ENCODE measurements at places on chromosomes 3 and 15. TPM values are rescaled to one million over a fixed set of nuclear protein-coding genes. Genes with fewer than 3 reads are reported as not detected.

Gene MYZAP
- 6.3 TPM for polyA plus RNA-seq

Gene CCDC54
- polyA plus RNA-seq, result 2.0 TPM

DNA sequence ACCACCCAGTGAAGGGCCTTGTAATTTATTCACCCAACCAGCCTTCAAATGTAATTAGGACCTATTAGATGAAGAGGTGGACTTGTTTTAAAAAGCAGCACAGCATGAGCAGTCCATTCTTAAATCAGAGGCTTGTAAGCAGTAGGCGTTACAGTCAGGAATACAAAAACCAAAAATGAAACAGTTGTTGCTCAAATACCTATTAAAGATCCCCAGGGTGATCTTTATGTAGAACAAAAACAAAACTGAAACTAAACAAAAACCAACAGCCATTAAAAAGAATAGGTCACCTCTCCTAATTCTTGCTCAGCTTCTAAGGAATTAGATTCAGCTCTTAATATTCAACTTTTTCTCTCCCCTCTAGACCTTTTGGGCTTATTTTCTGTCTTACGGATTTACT is 104.9 kb upstream of the ST8SIA2 start:
- DNase-seq, result no peak

DNA sequence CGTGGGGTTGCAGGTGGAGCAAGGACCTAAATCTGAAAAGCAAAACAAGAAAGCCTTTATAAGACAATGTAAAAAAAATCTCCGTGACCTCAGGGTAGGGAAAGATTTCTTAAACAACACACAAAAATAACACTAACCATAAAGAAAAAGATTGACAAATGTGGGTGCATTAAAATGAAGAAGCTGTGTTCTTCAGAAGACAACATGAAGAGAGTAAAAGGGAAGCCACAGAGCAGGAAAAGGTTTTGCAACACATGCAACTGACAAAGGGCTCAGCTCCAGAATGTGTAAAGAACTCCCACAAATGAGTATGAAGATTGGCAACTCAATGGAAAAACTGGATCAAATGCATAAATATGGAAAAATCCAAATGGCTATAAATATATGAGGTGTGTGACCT is 74.2 kb downstream of the MAGEF1 start:
- no peak for DNase-seq

DNA sequence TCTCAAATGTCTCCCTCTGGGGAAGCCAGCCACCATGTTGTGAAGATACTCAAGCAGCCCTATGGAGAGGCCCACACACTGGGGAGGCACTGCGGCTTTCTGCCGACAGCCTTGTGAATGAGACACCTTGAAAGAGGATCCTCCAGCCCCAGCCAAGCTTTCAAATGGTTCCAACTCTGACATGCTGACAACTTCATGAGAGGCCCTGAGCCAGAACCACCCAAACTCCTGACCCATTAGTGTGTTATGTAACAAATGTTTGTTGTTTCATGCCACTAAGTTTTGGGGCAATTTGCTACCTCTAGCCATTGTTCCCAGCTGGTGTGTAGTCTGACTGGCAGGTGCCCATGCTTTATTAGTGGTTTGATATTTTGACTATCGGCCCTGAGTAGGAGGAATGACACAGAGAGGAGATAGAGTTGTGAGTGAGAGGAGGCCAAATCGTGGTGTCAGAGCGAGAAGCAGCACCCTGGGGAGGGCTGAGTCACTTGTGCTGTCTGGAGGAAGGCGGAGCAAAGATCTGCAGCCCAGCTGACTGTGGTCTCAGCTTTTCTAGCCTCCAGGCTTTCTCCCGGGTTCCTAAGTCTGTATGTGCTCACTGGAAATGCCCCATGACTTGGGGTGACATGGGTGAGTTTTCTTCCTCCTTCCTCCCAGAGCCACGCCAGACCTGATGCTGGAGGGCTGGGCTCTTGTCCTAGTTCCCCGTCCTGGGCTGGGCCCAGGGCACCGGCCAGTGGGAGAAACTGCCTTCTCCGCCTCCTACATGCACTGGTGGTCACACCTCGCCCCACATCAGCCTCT is 56.7 kb upstream of the BLM start:
- peak; percentile 36 for DNase-seq

DNA sequence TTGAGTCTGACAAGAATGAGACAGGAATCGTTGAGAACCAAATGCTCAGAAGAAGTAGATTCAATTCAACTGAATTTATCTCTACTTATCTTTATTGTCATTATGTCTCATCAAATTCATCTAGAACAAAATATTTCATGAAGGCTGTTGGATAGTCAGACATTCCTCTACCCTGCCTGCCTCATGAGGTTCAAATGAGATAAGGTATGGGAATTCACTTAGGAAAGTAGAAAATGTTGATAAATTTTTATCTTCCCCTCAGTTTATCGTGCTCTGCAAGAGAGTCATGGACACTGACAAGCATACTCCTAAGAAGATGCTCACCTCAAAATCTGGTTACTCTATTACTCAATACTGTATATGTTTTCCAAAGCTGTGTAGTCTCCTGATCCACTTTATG is 149.7 kb upstream of the CDIN1 start:
- no peak for DNase-seq

DNA sequence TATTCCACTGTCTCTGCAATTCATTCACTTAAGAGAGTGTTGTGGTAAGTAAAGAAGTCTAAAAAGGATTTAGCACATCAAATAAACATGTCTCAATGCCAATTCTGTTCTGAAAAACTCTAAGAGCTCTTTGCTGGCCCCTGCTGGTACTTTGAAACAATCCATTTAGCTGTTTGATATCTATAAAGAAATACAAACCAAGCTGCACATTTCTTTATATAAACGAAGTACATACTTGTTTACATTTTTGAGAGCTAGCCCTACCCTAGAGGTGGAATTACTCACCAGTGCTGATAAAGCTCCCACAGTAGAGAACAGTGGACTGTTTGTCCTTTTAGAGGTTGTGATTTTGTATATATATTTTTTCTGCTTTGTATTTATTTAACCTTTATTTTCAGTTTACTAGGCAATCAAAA is 75.5 kb downstream of the NEDD4 start:
- DNase-seq, result peak; percentile 40
